ENCODE measurements at places on chromosomes 5 and 9.

DNA sequence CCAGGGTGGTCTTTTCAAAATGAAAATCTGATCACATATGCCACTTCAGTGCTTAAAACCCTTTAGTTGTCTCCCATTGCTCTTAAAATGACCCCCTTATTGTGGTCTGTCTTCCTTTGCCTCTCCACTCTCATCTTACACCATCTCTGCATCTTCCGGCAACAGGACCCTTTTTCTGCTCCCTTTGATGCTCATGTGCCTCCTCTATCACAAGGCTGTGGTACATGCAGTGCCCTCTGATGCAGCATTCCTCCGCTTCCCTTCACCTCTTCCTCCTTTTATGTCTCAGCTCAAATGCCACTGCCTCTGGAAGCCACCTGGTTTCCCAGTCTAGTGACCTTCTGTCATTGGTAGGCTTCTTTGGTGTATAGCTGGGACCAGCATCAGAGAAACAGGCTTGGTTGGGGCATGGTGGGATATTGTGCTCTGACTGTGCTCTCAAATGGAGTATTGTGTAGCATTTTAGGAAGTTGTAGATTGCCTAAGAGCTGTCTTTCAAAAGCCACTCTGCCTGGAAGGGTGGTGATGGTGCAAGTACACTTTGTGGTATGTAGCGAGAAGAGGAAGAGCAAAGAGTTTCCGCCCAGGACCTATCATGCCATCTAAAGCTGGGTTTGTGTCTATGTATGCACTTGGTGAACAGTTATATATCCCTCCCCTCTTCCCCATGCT lies 28.1 kb downstream of the ARHGAP26 start:
- DNase-seq = no peak

- no peak for DNase-seq
Observed at GRCh38 chr9:87630266-87630665, 95.7 kb upstream of the CTSL start.

DNA sequence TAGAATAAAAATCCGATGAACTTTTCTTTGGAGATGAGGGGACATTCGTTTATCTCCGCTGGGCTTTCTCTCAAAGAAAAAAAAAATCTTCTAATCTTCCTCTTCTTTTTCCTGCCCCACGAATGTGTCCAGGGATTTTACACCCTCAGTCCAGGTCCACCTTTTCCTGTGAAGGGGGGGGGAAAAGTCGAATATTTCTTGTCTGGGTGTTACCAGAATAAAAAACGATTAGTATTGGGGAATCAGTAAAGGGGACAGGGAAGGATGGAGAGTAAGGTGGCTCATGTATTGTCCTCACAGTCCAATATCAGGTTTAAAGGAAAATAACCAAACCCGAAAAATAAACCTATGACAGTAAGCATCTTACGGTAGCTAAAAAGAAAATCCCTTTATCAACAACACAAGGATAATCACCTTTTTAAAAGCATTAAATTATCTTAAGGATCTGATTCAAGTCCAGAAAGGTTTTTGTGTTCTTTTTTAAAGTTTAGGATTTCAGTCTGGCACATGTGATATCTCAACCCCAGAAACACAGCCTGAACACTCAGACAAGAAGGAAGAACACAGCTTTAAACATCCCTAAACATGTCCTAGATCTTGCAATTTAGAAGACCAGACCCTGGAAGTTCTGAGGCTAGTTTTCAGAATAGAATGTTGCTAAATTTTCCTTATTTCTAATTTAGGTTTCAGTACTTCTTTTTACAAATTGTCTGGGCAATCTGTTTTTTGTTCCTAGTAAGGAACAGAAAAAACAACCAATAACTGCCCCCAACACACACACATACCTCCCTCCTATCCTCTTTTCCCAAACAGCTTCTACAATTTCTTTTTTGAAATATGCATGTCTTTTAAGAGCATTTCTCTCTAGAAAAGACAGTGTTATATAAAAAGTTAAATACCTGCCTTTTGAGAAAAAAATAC lies 1.2 kb downstream of the ZNF608 start:
- DNase-seq = no peak

DNA sequence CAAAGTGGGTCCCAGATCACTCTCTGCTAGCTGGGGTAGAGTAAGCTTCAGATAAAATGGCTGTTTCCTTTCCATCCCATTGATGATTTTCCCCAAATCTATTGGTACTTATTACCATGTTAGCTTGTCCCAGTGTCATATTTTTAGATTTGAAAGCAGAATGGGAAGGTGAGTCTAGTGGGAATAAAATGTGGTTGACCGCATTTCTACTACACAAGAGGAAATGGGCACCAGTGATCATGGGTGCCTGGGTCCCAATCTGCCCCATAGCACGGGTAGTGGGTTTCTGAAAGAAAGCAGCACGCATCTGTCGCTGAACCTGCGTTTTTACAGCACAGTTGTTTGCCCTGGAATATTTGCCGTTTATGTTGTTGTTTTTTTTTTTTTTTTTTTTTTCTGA lies 20.1 kb downstream of the DAPK1 start:
- no peak for DNase-seq

- DNase-seq = no peak
Observed at GRCh38 chr9:38106488-38106887, 37.5 kb upstream of the SHB start.

DNA sequence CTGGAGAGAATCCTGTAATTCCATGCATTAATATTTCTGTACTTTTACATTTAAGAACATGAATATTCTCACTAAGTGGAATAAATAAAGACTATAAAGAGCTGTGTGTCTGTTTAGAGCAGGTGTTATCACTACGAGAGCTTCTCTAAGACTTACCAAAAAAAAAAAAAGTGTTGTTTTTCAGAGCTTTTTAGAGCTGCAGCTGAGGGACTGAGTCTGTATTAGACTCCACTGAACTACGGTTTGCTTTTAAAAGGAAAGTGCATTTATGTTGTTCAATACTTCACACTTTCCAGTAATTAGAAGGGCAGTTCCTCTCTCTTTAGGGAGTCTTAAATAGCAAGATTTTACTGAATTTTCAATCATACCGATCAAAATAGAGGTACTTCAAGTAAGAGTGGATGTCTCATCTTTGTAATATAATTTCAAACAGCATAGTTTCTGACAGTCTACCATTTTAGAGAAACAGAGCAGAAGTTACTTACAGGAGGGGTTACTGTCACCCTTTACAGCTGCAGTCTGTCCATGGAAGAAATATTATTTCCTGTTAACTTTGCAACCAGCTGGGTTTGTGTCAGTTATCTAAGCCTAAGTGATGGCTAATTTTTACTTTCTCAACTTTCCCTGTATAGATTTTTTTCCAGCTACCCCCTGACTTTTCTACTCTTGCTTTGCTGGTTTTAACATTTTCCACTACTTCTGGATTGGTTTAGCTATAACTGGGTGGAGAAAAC lies 2.4 kb downstream of the SYK start:
- no peak for DNase-seq

- DNase-seq = no peak
Observed at GRCh38 chr5:143319437-143320227, 83.9 kb downstream of the NR3C1 start.

- no peak for DNase-seq
Observed at GRCh38 chr5:141640698-141641097, 3.9 kb downstream of the RELL2 start.

DNA sequence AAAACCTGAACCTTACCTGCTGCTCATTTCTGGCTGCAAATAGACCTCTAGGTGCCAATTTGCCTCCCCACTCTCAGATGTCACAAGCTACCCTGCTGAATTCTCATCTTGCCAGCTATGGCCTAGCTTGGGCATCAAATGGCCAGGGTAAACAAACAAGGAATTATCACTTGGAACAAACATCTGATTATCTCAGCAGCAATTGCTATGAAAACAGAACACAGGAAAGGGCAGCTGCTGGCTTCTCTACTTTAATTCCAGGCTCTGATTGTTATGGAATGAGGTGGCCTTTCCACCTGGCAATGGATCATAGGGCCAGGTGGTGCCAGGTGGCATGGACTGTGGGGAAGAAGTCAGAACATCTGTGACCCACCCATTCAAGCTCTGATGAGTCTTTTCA lies 505.1 kb downstream of the TLR4 start:
- DNase-seq = no peak

DNA sequence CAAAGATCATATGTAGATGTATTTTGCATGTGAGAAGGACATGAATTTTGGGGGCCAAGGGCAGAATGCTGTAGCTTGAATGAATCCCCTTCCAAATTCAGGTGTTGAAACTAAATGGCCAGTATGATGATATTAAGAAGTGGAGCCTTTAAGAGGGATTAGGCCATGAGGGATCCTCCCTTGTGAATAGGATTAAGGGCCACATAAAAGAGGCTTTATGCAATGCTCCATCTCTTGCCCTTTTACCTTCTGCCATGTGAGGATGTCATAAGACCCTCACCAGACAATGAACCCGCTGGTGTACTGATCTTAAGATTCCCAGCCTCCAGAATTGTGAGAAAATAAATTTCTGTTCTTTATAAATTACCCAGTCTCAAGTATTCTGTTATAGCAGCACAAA lies 206.1 kb downstream of the YTHDC2 start:
- no peak for DNase-seq

DNA sequence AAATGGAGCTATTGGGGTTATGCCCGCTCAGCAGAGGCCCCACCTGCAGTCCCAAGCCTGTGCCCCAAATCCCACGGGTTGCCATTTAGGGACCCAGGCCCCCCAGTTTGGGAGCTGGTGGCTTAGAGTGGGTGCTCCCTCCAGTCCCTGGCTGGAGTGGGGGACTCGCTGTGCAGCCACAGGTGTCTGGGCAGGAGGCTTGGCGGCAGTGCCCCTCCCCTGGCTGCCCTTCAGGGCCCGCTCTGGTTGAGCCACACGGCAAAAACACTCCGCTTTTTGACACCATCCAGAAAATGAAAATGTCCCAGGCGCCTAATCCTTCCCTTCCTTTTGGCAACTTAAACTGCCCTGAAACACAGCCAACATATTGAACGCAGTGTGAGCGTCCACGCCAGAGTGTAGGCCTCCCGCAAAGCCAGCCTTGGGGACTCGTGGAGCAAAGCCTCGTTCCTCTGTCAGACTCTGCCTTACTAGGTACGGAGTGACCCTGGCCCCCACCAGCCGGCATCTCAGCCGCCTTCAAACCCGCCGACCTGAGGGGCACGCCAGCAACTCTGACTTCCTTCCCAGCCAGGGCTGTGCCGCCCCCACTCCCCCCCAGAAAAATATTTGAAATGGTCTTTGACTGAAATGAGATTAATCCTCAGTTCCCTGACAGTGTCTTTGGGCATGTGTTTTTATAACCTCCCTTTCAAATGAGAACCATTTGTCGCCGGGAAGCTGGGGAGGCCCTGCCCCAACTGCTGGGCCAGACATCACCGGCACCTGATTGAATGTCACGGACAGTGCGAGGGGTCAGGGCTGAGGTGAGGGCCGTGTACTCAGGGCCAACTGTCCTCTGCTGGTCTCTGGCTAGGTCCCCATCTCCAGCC lies 98.5 kb upstream of the LMX1B start:
- no peak for DNase-seq

- DNase-seq = no peak
Observed at GRCh38 chr5:16406630-16407029, 59.0 kb downstream of the ZNF622 start.

DNA sequence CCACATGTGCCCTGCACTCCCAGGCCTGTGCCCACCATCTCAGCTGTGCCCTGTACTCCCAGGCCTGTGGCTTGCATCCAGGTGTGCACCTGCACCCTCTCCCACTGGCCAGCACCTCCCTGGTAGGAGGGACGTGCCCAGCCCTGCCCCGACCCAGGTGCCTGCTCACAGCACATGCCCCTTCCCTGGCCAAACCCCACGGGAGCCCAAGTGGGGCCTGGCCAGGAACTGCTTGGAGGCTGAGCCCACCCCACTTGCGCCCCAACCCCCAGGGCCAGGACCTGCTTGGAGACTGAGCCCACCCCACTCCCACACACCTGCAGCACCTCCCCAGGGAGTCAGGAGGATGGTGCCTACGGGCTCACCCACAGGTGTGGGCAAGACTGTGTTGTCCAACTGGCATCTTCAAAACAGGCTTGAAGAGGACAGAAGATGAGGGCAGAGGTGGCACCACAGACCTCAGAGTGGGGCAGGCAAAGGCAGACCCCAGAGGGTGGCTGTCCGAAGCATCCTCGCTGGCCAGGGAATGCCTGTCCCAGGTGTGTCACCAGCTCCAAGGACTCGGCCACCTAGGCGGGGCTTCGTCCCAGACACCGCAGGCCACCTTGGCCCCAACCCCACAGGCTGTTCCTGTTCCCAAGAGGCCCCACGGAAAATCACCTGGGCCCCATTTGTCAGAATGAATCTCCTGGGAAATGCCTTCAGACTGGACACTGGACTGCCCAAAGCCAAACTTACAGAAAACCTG lies 10.8 kb downstream of the ZDHHC11B start:
- DNase-seq = no peak

- DNase-seq = no peak
Observed at GRCh38 chr5:123808461-123809380, 296.7 kb downstream of the CSNK1G3 start.

DNA sequence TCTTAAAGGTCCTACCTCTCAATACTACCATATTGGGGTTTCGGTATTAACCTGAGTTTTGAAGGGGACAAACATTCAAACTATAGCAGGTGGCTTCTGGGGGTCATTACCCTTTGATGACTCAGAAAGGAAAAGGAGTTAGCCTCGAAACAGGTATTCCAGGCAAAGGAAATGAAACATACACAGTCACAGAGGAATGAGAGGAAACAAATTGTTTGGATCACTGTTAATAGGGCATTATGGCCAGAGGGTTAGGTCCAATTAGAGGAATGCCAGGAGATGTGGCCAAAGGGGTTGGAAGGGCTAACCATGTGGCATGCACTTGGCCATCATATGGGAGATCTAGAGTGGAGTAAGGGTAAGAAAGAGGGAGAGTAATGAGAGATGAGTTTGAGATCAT lies 23.9 kb upstream of the NIM1K start:
- no peak for DNase-seq

- no peak for DNase-seq
Observed at GRCh38 chr5:153168241-153168640, 322.2 kb upstream of the GRIA1 start.

DNA sequence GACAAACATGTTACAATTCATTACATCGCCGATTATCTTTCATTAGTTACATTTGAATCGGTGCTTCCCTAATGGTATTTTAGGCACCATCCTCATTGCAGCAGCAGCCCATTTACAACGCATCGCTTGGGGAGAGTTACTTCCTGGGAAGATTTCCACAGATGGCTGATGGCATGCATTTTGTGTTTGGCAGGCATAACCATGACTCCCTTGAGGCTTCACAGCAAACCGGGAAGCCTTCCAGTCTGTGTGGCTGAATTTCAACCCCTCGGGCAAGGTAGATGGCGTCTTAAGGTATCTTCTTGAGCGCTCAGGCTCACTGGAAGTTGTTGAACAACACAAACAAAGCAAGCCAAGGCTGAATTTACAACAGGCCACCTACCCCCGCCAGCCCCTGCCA lies 1.6 kb upstream of the DNAH5 start:
- no peak for DNase-seq

GRCh38 chr5:132362086-132362485 lies 7.4 kb upstream of the SLC22A5 start:
- DNase-seq = no peak
